NCI-H69 (cell line): ENCODE measurements at places on chromosomes 6 and 20.
A peak's percentile ranks its signal among the peaks of the same experiment; 100 is the strongest.

DNA sequence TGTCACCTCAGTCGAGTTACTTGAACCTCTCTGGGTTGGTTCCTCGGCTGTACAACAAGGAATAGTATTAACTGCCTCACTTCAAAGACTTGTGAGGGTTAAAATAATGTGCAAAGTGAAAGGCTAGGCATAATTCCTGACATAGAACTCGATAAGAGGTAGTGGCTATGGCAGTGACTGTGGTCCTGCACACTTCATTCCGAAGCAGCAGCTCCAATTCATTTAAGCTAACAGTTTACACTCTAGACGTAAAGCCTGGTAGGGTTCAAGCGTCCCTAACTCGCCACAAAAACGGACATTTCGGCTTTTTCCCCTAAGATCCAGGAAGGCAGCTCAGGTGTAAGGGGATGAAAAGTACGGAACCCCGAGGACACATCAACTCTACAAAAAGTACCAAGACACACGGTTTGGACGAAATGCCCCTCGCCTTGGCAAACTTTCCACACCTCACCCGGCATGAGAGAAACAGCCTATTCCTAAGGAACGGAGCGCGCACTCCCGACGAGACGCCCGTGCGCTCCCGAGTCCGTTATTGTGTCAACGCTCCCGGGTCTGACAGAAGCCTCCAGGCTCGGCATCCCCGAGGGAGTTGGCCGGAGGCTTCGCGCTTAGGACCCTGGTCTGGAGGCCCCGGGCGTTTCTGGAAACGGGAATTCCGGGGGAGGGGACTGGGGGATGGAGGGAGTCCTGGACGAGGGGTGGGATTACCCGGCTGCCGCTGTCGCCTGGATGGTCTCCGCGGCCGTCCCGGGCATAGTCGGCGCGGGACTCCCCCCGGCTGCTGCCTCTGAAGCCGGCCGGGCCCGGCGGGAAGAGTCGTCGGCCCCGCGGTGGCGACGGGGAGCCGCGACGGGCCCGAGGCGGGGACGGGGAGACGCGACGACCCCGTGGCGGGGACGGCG is 937 bp downstream of the ZNF318 start:
- DNase-seq = peak; percentile 82

GRCh38 chr6:117601811-117602150 is 530 bp downstream of the GOPC start:
- peak; percentile 54 for DNase-seq

GRCh38 chr6:105821777-105822176 is 264.4 kb upstream of the PRDM1 start:
- DNase-seq = no peak

GRCh38 chr6:7201732-7202541 is 94.2 kb downstream of the RREB1 start:
- DNase-seq = no peak
